ENCODE measurements at places on chromosomes 7 and 10.

DNA sequence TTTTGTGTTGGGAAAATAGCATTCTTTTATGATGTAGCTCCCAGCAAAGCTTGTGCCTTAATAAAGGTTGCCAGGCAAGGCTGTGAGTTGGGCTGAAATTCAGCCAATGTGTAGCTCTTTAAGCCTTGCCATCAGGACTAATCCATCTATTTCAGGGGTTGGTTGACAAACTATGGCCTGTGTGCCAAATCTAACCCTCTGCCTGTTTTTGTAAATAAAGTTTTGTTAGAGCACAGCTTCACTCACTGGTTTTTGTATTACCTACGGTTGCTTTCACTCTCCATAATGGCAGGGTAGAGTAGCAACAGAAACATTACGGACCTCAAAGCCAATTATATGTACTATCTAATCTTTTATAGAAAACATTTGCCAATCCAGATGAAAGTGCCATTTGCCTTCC, 638.1 kb upstream of the POT1 start:
- DNase-seq, result no peak

- no peak for DNase-seq
These were observed 12.9 kb downstream of the PDZD8 start for GRCh38 chr10:117362313-117362712.

GRCh38 chr10:76411729-76412435, 980.5 kb downstream of the LRMDA start:
- no peak for DNase-seq

DNA sequence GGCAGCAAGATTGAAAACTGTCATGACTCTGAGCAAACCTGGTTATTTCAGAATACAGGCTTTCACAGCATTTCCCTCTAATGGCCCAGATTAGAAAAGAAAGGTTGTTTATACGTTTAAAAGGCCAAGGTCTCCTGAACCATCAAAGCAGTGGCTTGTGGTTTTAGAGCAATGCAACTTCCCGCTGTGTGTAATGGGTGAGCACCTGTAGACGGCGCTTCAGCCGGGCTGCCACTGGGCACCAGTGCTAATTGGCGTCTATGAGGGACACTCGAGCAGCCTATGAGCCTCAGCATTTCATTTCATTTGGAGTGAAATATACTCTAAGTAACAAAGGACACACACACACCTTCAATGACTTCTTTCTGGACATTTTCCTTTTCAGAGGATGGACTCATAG, 671.0 kb upstream of the FZD8 start:
- DNase-seq, result no peak

DNA sequence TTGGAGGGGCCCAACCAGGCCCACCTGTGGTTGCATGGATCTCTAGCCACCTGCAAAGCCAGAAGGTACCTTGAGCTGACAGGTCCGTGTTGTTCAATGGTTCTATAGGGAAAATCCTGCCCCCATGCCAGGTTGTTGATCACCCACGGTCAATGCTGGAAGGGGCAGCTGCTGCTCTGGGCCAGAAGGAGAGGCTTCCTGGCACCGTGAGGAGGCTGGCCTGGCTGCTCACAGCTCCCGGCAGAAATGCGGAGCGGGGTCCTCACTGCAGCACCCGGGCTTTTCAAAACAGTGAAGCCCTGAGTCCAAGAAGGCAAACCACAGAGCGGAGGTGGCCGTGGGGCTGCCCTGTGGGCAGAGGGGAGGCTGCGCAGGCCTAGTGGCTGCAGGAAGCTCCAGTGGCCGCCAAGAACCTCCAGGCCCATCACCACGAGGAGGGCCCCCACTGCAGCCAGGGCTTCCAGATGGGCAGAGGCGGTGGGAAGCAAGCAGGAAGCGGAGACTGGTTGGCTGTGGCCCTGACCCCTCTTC, 25.0 kb upstream of the GPR146 start:
- DNase-seq, result no peak

GRCh38 chr7:25698451-25699113, 453.4 kb upstream of the NFE2L3 start:
- no peak for DNase-seq
